ENCODE measurements at places on chromosomes 3 and 15.
A peak's percentile ranks its signal among the peaks of the same experiment; 100 is the strongest.

DNA sequence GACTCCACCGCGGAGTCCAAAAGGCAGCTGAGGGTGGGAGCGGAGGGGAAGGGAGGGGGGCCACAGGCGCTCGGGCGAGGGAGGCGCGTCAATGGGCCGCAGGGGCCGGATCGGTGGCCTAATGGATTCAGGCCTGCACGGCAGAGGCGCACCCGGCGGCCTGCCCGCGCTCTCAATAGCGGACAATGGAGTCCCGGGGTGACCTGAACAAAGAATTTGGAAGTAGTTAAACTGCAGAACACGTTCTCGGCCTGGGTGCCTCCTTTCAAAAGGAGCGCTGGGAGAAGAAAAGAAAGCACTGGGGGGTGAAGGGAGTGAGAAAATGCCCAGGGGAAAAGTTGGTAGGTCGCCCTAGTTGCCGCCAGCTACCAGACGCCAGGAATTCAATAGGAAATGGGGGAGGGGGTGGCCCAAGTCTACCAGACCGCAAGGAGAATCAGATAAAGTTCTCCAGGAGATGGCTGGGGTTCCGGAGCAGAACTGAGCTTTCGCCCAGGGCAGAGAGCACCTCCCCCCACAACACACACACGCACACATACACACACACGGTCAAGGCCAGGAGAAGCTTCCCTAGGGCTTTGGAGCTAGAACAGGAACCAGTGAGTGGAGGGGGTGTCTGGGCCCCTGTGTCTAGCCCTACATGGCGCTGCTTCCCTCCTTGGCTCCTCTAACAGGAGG lies 25.8 kb upstream of the POLG start:
- peak; percentile 70 for DNase-seq

DNA sequence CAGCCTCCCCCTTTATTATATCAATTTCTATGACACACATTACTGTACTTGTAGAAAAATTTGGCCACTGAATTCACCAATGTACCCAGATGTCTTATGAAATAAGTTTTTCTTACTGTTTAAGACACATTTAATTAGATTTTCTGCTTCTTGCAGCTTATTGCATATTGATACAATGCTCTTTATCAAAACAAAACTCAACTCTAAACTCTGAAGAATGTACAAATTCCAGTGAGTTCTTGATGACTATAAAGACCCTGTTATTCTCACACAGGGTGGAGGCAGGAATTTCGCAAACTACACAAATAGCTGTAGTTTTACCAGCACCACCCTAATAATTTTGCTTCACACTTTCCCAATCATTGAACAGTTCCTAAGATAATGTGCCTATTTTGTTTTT lies 22.0 kb downstream of the CMTM6 start:
- no peak for DNase-seq

DNA sequence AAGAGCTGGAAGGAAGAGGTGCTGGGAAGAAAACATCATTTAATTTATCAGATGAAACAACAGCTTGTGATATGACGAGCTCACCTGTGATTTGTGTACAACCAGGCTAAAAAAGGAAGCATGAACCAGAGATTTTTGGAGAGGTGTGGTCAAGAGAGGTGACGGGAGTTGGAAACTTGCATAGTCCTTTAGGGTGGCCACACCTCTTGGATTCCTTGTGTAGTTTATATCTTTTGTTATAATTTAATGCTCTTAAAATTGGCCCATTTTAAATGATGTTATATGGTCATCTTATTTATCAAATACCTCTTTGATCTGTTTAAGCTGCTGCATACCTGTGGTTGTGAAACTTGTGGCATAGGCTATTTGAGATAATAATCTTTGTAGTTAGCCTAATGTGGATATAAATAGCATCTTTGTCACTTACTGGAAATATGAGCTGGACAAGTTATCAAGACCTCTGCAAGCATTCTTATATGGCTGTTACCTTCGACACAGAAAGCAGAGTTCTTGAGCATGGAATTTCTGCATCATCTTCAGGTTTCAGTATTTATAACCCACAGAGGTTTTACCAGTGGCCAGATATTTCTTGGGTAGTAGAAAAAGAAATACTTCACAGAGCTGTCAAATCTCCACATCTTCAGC lies 49.1 kb downstream of the IL1RAP start:
- DNase-seq, result no peak

DNA sequence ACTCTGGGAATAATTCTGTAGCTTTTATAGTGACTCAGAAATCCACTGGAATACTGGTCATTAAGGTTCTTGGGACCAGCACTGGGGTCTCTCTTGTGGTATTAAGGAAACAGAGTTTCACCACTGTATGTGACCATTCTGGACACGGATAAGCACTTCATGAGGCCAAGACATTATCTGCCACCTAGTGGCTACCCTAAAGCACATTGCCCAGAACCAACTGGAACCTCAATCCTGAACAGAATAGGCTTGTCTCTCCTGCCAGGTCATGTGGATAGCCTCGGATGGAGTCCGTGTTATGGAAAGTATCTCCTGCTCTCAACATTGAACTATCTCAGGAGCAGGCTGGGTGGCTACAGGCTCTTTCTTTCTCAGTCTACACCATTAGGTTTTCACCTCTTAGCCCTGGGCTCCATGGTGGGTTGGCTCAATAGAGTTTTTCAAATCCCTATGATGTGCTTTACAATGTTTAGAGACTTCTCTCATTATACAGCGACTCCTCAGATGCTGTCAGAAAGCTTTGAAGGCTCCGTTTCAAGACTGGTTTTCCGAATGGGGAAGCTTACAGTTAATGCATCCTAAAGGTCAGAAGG lies 167.6 kb upstream of the ST8SIA2 start:
- no peak for DNase-seq

DNA sequence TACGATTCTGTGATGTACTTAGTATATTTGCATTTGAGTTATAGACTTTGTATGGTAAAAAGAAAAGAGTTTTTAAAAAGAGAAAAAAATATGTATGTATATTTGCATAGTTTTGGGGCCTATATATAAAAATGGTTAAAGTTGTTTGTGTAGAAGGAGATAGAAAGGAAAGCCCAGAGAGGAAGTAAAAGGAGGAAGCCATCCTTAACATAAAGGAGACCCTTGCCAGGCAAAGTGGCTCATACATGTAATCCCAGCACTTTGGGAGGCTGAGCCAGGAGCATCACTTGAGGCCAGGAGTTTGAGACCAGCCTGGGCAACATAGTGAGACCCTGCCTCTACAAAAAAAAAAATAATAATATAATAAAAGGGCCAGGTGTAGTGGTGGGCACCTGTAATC lies 8.4 kb downstream of the SNAP23 start:
- no peak for DNase-seq

DNA sequence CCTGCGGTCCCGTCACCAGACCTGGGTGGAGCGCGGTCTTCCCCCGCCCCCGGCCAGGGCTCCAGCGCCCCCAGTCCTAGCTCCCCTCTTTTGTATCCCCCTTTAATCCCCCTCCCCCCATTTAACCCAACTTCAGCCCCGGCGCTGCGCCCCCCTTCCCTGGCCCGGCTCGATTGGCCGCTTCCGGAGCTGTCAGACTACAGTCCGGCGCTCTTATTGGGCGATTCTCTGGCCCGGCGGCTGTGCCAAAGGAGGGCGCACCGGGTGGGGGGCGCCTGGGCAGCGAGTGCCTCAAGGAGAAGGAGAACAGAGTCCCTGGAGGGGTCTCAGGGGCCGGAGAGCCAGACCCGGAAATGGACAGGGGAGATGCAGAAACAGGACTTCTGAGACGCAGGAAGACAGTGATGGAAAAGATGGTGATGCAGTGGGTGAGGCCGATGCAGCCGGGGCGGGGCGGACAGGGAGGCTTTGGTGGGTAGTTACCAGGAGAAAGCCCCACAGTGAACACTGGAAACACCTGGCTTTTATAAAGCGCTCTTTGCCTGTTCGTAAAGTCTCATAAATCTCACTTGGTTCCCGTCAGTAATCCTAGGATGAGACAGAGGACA lies 1.2 kb upstream of the ADCY5 start:
- peak; percentile 58 for DNase-seq

- no peak for DNase-seq
Measured at GRCh38 chr3:52195823-52196331, 2.1 kb upstream of the ALAS1 start.

- no peak for DNase-seq
Measured at GRCh38 chr3:14284694-14285547, 106.3 kb downstream of the LSM3 start.

DNA sequence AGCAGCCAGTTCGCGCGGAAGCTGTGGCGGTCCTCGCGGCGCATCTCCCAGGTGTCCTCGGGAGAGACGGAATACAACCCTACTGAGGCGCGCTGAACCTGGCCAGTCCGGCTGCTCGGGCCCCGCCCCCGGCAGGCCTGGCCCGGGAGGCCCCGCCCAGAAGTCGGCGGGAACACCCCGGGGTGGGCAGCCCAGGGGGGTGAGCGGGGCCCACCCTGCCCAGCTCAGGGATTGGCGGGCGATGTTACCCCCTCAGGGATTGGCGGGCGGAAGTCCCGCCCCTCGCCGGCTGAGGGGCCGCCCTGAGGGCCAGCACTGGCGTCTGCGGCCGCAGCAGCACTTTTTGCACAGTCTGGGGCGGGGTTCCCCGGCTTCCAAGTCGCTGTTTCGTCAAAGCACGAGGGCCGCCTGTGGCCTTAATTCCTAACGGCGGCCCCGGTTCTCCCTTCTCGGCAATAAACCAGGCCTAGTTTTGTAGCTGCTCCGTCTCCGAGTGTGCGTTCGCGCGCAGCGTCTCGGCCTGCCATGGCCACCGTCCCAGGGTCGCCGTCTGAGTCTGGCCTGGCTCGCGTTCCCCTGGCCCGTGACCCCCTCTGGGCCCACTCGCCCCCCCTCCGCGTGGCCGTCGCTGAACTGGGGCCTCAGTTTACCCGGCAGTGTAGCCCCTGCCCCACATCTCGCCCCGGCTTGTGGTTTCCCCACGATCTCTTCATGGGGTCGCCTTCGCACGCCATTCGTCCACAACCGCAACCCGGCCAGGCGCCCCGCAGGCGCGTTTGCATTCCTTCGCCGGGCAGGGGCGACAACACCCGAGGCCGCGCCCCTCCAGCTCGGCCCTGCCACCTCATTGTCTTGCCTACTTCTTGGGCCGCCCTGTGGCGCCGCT lies 30.0 kb downstream of the NBEAL2 start:
- peak; percentile 73 for DNase-seq

GRCh38 chr3:80238152-80238551 lies 470.4 kb upstream of the ROBO1 start:
- DNase-seq, result no peak

- no peak for DNase-seq
Measured at GRCh38 chr3:144923046-144923775, 951.6 kb downstream of the DIPK2A start.

DNA sequence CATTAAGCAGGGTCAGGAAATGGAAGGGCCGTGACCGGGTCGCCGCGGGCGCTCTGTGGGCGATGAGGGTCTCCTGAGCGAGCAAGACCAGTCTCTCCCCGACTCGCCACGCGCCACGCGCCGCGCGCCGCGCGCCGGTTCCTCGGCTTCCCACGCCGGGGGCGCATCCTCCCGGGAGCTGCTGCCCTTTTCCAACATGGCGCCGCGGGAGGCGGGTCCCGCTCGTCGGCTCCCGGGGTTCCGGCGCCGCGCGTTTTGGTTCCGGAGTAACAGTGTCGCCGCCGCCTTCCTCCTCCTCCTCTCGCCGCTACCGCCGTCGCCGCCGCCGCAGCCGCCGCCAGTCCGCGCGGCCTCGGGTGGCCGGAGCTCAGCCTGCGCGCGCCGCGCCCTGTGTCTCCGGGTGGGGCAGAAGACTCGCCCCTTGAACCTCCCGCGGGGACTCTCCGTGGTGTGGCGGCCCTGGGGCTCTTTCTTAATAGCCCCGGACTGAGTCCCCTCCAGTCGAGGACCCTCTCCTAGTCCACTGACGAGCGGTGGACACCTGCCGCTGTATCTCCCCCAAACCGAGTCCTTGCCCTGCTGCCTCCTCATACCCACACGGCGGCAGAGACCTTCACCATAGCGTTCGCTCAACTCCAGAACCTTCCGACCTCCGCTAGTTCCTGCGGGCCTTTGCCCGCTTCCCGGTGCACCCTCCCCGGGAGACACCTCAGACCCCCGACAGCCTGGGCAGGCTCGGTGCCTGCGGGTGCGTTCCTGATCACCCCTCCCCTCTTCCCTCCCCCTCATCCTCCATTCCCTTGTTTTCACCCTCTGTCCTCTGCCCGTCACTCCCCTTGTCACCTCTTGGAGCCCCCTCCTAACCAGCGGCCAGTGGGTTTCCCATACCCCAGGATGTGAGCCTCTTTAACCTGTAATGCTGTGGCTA lies at the start of gene MAP2K5:
Gene MAP2K5, plus strand, starts transcription at position 284 of the 928 bp plus-strand sequence. Its CDS starts 633 bp downstream, at position 917.
- DNase-seq, result peak; percentile 84

DNA sequence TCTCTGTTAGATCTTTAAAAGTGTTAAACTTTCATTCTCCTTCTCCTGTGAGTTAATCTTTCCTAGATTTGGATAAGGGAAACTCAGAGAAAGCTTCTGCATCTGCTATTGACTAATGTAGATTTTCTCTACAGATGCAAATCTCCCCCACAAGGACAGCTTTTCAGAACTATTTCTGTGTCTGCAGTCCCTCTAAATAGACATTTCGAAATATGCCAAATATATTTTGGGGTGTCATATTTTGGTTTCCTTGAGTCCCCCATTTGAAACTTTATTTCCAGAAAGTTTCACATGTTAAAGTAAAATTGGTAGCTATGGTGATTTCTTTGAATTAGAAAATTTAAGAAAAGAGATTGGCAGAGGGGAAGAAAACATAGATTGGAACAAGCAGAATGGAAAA lies 852.3 kb upstream of the ALCAM start:
- no peak for DNase-seq

GRCh38 chr3:65004795-65005295 lies 317.0 kb upstream of the ADAMTS9 start:
- no peak for DNase-seq

GRCh38 chr3:66792086-66792485 lies 206.0 kb upstream of the KBTBD8 start:
- no peak for DNase-seq

Measured in substantia nigra (tissue), 51 donors.